Retinal pigment epithelial cell (primary cell): ENCODE measurements at places on chromosomes 2 and 18.

- no peak for DNase-seq
These were observed 97.9 kb upstream of the HNRNPA3 start for GRCh38 chr2:177114712-177115111.

GRCh38 chr2:82694431-82694830 lies 1764.6 kb downstream of the SUCLG1 start:
- no peak for DNase-seq

- no peak for DNase-seq
These were observed 71.5 kb downstream of the RAB31 start for GRCh38 chr18:9779630-9780029.

GRCh38 chr2:71619230-71619741 lies 165.9 kb downstream of the DYSF start:
- no peak for DNase-seq

DNA sequence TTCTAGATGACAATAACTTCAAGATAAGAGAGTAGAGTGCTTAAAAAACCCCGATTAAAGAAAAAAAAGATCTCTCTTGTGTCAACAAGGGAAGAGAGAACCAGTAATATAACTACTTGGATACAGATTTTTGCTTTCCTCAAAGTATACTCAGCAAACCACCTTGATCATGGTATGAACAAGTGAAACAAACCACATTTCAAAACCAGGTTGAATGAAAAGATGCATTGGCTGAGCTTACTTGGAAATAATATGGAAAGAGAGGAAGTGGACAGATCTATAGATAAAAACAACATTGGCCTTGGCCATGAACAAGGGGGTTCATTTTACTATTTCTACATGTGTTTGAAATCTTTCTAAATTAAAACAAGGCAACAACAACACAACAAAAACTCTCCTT lies 50.1 kb downstream of the ATP8B1 start:
- DNase-seq, result no peak
